Sigmoid colon (tissue), 7 donors: ENCODE measurements at places on chromosomes 7 and 10. TPM values are rescaled to one million over a fixed set of nuclear protein-coding genes. Genes with fewer than 3 reads are reported as not detected.

DNA sequence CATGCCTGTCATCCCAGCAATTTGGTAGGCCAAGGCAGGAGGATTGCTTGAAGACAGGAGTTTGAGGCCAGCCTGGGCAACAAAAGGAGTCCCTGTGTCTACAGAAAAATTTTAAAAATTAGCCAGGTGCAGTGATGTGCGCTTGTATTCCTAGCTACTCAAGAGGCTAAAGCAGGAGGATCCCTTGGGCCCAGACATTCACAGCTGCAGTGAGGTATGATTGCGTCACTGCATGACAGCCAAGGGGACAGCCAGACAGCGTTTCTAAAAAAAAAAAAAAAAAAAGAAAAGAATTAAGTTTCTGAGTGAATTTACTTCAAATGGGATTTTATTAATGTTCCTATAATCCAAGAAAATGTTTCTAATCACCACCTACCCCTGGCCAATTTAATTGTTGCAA, 87.4 kb upstream of the RNF148 start:
- no peak for DNase-seq

Gene SEMA3D
- total RNA-seq: 2.5 TPM

Gene OPALIN
- total RNA-seq: not detected

DNA sequence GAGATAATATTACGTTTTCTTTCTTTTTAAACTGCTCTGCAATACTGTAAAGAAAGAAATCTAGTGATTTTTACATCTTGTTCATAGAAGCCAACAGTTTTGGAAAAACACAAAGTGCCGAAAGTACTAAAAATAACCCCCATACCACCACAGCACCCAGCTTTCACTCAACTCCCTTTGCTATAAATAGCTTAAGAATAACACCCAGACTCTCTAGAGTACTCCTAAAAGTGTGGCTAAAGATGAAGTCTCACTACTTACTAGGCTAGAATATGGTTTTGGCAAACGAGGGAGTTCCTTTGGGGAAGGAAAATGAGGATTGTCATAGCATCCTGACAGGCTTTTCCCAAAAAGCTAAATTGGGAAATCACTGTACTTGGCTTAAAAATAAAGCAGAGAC, 151.8 kb upstream of the ANK3 start:
- no peak for DNase-seq

DNA sequence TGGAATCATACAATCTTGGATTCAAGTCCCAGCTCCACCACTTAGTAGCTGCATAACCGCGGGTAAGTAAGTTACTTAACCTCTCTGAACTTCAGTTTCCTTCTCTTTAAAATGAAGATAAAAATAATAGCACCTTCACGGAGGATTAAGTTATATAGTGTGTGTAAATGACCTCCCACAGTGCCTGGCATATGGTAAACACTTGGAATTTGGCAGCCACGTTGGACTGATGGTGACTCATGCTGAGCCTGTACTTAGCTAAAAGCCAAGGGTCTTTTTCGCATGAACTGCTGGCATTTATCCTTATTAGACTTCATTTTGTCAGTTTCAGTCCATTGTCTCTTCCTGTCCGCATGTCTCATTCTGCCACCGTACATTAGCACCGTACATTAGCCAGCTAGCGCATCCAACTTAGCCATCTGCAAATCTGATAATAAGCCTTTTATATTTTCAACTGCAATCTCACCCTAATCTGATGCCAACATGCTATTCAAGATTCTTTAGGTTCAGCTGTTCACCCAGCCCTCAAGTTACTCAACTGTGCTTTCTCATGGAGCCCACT, 11.2 kb downstream of the SLC13A4 start:
- DNase-seq: no peak

- DNase-seq: no peak
Measured at GRCh38 chr10:108757946-108758345, 1165.4 kb downstream of the XPNPEP1 start.

GRCh38 chr7:30396389-30396788, 82.2 kb downstream of the NOD1 start:
- no peak for DNase-seq

Gene LRIT1
- total RNA-seq: not detected

- DNase-seq: no peak
Measured at GRCh38 chr10:7202793-7203355, 208.0 kb downstream of the SFMBT2 start.

GRCh38 chr7:70711452-70711851, 420.5 kb upstream of the GALNT17 start:
- no peak for DNase-seq

DNA sequence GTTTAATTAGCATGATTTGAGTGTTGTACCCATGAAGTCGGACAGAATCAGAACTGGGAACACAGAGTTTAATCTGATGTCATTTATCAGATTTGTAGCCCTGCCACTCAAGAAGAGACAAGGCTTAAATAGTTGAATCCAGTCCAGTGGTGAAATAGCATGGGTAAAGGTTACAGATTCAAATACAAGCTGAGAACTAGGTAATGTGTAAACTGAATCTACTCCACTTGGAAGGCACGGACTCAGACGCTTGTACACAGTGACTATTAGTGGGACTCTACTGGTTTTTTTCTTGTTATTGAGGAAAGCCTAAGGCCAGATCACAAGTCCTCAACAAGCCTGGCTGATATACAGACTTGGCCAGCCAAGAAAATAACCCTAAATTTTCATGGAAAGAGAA, 142.9 kb downstream of the CTTNBP2 start:
- DNase-seq: no peak

Gene RNF133
- total RNA-seq: 0.55 TPM

GRCh38 chr7:99504281-99504602, 220 bp upstream of the ZKSCAN5 start:
- no peak for DNase-seq
